Fibroblast of the conjunctiva (primary cell): ENCODE measurements at places on chromosomes 13 and 19.
A peak's percentile ranks its signal among the peaks of the same experiment; 100 is the strongest.

DNA sequence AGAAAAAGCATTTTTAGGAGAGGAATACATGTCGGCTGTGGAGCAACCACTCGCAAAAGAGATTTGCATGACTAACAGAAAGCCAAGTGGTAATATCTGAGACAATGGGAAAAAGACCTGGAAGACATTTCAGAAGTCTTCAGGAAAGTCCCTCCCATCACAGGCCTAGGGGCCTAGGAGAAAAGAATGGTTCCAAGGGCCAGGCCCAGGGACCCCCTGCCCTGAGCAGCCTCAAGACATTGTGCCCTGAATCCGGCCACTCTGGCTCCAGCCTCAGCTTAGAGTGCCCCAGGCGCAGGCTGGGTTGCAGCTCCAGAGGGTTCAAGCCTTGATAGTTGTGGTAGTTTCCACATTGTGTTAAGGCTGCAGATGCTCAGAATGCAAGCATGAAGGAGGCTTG, 9.4 kb downstream of the ZNF221 start:
- no peak for DNase-seq

GRCh38 chr19:5971714-5972354, 6.1 kb downstream of the RANBP3 start:
- no peak for DNase-seq

DNA sequence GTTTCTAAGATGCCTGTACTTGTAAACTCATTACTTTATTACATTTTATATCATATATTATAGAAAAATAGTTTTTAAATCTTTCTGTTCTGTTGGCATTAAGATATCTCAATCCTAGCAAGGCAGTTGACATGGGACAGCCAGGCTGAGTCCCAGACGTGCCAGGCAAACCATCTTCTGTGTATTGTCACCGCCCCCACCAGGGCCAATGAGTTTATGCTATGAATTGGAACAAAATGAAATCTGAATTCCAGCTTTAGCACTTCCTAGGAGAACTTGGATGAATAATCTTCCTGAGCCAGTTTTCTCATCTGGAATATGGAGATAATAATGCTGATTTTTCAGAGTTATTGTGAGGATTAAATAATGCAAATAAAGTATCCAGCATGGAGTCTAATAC, 79.9 kb upstream of the GSX1 start:
- no peak for DNase-seq

GRCh38 chr19:46571495-46571894, 29.6 kb upstream of the CALM3 start:
- no peak for DNase-seq

DNA sequence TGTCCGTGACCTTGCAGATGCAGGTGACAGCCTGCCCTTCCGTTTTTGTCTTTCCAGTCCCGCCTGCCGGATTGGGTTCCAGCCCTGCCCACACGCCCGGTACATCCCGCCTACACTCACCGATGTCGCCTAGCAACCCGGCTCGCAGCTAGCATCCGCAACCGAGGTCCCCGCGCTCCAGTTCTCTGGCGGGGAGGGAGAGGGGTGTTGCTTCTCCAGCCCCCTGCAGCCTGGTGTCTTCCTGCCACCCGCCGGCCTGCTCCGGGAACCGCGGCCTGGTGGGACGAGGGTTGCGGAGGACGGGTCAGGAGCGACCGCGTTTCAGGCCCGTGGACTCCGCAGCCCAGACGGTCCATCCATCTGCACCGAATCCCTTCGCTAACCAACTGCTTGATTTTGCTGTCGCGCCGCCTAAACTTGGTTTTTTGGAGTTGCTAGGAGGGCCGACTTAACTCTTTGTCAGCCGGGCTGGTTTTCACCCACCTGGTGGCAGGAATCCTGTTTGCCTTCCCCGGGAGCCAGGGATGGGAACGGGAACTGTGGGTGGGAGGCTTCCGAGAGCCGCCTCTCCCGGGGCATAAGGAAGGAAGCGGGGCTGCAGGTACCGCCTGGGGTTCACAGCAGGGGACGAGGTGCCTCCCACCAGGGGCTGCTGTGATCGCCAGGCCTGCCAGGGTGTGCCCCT, 15.4 kb upstream of the MATK start:
- no peak for DNase-seq

GRCh38 chr19:23802290-23802689, 43.6 kb upstream of the ZNF681 start:
- no peak for DNase-seq

GRCh38 chr19:30522341-30522740, 150.2 kb downstream of the ZNF536 start:
- DNase-seq: no peak

DNA sequence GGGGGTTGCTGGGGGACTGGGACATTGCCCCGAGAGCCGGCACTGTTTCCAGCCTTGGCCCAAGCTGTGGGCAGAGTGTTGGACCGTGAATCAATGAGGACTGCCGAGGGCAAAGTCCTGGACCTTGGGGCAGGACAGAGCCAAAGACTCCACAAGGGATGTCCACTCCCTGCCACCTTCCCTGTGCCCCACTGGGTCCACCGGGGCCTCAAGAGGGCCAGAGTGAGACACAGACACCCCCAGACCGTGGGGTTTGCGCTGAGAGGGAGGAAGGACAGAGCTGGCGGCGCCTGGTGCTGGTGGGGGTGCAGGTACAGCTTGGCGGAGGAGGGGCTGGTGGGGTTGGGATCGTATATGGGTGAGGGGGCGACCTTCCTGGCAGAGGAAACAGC, 11.8 kb downstream of the MAST3 start:
- DNase-seq: no peak

- no peak for DNase-seq
These were observed 45.6 kb downstream of the ANKRD10 start for GRCh38 chr13:110869231-110869804.

- no peak for DNase-seq
These were observed 105.1 kb downstream of the COG6 start for GRCh38 chr13:39760521-39760920.

DNA sequence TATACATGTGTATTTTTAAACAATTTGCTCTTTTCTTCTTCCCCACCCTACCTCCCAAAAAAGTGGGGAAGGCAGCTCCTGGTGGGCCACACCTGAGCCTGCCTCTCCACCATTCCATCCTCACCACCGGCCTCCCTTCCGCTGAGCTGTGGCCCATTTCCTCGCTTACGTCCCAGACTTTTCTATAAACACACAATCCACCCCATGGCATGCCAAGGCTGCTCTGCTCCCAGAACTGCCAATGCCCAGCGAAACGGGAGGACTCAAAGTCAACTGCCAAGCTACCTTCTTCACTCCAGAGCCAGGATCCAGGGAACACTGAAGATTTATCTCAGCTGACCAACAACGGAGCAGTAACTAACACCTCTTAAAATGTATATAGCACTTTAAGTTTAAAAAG, 2.8 kb downstream of the N4BP2L1 start:
- no peak for DNase-seq

DNA sequence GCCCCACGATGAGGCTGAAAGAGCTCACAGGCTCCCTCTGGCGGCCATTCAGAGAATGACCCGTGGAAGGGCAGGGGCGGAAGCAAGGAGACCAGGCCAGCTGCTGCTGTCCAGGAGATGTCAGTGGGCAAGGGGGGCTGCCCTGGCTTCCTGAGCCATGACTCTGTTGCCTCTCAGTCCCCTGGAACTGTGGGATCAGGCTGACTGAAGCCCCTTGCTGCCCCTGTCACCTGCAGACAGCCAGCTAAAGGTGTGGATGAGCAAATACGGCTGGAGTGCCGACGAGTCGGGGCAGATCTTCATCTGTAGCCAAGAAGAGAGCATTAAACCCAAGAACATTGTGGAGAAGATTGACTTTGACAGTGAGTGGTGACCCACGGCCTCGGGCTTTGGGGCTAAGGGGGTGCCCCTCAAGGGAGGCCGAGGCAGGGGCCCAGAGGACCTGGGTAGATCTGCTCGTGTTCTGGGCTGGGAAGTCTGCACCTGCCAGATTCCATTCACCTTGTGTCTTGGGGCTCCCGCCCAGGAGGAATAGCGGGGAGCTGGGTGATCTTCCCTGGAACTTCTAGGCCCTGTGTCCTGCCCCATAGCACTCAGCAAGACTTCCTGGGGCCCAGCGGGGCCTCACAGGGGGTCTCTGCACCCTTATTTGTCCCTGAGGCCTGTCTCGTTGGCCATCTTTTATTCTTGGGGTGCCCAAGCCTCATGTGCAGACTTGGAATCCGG, 12.5 kb upstream of the ACTN4 start:
- no peak for DNase-seq

DNA sequence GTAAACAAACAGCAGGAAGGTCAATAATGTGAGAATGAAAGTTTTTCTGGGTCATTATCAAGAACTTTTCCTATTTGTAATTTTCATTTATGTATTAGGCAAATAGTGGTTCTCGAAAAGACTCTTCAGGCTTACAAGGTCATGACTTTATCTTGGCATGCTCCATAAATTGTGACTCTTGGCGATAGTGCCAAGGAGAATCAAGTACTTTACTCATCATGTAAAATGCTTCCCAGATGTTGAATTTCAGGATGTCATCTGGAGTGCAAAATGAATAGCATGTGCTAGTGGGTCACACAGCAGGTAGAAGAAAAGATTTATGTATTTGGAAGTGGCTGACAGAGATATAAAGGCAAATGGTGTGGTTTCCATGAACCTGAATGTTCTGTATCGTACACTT, 1492.7 kb upstream of the PCDH20 start:
- no peak for DNase-seq

- DNase-seq: no peak
These were observed 472.8 kb downstream of the LIG4 start for GRCh38 chr13:107742544-107742943.

GRCh38 chr13:97327506-97328221, 105.5 kb downstream of the MBNL2 start:
- no peak for DNase-seq

GRCh38 chr19:44740351-44740824, 8.1 kb upstream of the BCL3 start:
- DNase-seq: no peak

DNA sequence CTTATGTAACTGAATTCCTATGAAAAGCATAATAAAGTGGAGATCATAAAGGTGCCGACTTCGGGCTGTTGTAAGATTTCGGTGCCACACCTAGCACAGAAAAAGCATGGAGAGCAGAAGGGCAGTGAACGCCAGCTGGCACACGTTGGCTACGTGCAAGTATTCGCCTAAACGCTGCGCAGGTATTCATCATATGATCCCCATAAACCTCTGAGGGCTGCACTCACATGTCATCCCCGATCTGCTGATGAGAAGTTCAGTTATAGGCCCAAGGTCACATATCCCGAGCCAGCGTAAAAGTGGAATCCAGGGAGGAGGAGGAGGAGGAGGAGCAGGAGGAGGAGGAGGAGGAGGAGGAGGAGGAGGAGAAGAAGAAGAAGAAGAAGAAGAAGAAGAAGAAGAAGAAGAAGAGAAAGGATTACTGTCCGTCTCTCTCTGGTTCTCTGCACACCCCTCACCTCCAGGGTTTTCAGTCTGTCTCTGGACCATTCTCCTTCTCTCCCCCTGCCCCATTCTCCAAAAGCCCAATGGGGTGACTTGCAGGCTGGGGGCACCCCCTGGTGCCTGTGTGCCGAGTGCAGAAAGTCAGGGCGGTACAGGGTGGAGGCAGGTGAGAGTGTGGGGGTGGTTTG, 18.6 kb upstream of the CYP2S1 start:
- no peak for DNase-seq

DNA sequence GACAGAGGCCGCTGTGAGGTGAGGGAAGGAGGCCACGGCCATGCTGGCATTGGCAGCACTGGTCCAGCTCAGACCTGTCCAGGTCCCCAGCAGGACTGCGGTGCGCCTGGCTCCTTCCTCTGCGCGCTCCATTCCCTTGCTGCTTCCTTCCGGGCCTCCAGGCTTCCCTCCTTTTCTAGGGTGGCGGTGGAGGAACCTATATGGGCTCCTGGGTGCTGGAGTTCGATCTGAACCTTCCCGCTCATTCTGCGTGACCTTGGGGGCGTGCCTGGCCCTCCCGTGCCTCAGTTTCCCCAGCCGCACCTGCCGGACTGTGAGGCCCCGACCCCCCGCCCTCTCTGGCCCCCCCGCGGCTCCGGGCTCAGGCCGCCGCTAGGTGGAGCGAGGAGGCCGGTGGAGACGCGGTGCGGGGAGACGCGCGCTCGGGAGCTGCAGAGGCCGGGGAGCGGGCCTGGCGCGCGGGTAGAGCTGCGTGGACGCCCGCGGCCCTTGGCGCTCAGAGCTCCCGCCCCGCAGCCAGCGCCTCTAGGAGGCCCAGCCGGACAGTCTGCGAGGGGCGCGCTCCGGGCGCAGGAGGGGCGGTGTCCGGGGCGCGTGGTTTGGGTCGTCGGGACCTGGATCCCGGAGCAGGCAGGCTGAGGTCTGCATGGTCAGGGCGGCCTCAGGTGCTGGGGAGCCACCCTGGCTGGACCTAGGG, 29.9 kb downstream of the EFNA2 start:
- DNase-seq: peak; percentile 9
